ENCODE measurements at places on chromosomes 13 and 19. TPM values are rescaled to one million over a fixed set of nuclear protein-coding genes. Genes with fewer than 3 reads are reported as not detected.

Gene SLITRK5
- 0.50 TPM for total RNA-seq

Gene ZFP14
- total RNA-seq, result 4.7 TPM

Gene RAB3A
- 6.6 TPM for total RNA-seq

Gene C1QTNF9
- total RNA-seq, result 0.12 TPM

Gene CDX2
- not detected for total RNA-seq

Gene ZNF480
- total RNA-seq, result 16.8 TPM

Gene NRTN
- 2.0 TPM for total RNA-seq

Gene MCEMP1
- not detected for total RNA-seq

Gene BEST2
- not detected for total RNA-seq

Gene ZNF850
- 7.4 TPM for total RNA-seq

Gene RASAL3
- total RNA-seq, result 0.61 TPM

Gene PDE4A
- total RNA-seq, result 3.1 TPM

Gene VAV1
- total RNA-seq, result 5.0 TPM

Gene KLK6
- not detected for total RNA-seq

Gene FCER2
- total RNA-seq, result not detected

Gene CKM
- 0.78 TPM for total RNA-seq

Gene LINGO3
- total RNA-seq, result not detected

Gene CCDC61
- 7.6 TPM for total RNA-seq

GRCh38 chr19:6091771-6092291 is 18.5 kb downstream of the RFX2 start:
- DNase-seq, result no peak

DNA sequence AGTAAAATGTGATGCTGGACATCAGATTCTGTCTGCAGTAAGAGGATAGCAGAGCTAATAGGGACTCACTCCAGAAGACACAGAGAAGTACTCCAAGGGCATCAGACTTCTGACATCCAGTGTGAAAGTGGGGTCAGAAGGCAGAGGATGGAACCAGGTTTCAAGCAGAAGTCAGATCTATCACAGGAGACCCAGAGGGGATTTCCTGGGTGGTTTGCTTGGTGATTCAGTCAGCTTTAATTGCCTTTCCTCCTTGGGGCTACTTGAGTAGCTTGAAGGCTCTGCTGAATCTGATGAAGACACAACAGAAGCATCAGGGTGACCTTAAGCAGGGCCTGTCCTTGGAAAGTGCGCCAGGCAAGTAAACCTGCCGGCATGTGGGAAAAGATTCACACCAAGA is 300.6 kb downstream of the COG6 start:
- no peak for DNase-seq

GRCh38 chr13:76189882-76190519 is 553.9 kb downstream of the LMO7 start:
- peak; percentile 14 for DNase-seq

DNA sequence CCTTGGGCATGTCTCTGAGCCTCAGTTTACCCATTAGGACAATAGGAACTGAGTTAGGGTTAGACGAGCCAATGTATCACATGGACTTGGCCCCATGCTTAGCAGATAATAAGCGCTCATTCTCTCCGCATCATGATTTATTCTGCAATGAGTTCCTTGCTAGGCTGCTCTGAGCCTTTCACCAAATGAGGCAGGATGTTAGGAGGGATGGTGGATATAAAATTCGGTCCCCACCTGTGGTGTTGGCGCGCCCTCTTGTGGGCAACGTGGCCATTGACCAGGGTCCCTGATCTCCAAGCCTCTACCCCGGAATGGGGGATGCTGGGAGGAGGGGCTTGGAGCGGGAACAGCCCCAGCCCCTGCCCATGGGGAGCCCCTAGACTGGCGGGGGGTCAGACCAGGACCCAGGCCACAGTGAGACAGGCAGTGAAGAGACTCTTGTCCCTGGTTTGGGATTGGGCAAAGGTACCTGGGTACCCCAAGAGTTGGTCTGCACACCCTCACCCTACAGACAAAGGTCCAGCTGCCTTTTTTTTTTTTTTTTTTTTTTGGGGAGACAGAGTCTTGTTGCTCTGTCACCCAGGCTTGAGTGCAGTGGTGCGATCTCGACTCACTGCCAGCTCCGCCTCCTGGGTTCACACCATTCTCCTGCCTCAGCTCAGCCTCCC is 43.9 kb downstream of the CERS4 start:
- DNase-seq, result peak; percentile 73

DNA sequence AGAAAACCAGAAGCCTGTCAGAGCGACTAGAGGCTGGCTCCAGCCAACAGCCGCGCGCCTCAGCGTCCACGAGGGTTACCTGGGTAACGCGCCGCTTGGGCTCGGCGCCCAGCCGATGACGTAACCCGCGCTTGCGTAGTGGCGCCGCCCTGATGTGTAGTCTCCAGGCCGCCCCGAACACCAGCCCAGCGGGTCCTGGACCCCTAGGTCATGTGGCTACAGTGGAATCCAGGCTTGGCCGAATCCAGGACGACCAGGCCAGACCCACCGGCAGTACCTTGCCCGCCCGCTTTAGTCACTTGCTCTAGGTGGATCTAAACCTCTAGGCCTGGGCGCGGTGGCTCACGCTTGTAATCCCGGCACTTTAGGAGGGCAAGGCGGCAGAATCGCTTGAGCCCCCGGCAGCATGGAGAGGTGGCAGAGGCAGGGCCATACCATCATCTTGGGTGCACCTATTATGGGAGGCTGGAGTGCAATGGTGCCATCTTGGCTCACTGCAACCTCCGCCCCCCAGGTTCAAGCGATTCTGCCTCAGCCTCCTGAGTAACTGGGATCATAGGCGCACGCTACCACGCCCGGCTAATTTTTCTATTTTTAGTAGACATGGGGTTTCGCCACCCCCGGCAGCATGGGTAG is 7.2 kb upstream of the ZNF606 start:
- peak; percentile 80 for DNase-seq

- DNase-seq, result no peak
Measured at GRCh38 chr13:73535341-73535740, 476.5 kb downstream of the KLF5 start.

- DNase-seq, result no peak
Measured at GRCh38 chr19:31092274-31092673, 257.0 kb downstream of the TSHZ3 start.

DNA sequence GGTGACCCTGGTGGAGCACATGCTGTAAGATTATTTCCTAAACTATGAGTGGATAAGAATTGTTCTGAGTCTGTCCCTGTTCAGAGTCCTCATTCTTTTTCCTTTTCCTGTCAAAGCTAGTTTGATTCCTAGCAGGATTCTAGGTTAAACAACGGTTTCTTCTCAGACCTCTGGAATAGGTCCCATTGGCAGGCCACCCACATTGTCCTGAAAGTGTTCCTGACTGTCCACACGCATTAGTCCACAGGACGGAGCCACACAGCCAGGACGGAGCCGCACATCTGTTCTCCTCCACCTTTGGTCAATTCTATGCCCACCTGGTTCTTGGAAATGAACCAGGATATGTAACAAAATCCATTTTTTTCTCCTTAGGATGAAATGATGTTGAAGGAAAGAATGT is 46.1 kb downstream of the ANKRD10 start:
- DNase-seq, result no peak

DNA sequence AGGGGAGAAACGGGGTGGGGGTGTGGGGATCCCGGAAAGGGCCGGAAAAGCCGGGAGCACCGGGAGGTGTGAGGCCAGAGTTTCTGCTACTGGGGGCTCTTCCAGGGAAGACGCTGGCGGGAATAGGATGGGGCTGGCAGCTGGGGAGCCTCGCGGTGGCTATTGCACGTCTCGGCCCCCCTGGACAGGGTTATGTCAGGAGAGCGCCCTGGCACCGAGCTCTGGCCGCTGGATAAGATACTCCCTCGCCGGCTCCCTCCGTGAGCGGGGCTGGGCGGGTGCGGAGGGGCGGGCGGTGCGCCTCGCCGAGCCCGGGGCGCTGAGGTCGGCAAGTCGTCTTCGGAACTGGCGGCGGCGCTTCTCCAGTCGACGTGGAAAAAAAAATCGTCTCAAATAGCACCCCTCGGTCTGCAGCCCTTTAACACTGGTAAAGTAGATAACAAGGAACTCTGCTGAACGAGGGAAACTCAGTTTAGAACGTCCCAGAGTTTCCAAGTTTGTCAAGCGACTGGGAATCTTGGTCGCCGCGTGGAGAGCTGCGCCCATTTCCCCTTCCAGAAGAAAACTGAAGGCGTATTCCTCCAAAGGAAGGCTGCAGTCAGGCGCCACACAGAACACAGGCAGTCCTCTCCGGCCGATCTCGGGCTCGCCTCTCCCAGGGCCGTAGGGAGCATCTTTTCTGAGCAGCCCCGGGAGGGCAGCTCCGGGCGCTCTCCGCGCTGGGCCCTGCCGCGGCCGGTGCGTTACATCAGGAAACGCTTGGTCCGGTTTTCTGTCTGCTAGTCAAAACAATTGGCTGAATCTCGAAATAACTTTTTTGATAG is 115.1 kb downstream of the KCNRG start:
- DNase-seq, result peak; percentile 28

- DNase-seq, result no peak
Measured at GRCh38 chr13:80751854-80752253, 410.9 kb upstream of the SPRY2 start.

GRCh38 chr13:93861818-93862217 is 617.7 kb downstream of the DCT start:
- no peak for DNase-seq

DNA sequence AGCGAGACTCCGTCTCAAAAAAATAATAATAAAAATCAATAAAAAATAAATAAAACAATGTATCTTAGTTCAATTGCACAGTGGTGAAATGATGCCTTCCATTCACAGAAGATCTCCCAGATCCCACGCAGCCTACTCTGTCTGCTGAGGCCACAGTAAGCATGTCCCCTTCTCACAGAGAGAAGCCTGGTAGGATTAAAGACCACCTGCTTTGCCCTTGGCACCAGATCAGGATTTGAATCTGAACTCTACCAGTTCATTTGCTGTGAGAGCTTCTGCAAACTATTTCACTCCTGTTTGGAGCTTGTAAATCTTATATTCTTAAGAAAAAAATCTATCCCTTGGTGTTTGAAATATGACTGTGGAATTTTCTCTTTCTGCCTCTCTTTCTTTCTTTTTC is 2.2 kb upstream of the SLC7A1 start:
- DNase-seq, result no peak

GRCh38 chr13:90420683-90421082 is 926.8 kb upstream of the MIR17HG start:
- no peak for DNase-seq

DNA sequence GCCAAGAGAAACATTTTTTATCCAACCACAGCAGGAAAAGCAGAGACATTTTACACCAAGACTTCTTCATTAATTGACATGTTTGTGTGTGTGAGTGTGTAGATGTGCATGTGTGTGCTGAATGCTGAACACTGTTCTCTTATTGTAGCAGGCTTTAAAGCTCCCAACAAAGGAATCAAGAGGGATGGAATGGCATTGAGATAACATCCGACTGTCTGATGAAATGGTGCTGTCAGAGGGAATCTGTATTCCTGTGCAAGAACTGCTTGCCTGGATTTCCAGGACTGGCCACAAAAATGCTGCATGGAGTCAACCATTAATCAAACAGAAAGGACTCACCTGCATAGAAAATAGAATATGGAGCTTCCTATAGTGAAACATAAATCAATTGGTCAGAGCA is 354.0 kb downstream of the UQCRFS1 start:
- DNase-seq, result no peak

DNA sequence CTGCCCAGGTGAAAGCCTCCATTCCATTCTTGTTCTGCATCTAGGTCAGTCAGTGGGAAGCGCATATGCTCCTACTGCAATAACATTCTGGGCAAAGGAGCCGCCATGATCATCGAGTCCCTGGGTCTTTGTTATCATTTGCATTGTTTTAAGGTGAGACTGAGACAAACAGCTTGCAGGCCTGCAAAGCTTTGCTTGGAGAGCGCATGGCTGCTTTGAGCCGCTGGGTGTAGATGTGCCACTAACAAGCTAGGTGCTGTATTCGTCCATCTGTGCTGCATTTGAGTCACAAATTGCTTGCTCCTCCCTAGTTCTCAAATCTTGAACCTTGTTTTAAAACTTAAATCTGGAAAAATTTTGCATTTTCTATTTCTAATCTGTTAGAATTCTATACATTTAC is 219.1 kb downstream of the LMO7 start:
- DNase-seq, result no peak

- DNase-seq, result no peak
Measured at GRCh38 chr13:36509369-36509768, 77.1 kb downstream of the CCNA1 start.

GRCh38 chr13:46468570-46469463 is 81.8 kb upstream of the RUBCNL start:
- DNase-seq, result no peak

DNA sequence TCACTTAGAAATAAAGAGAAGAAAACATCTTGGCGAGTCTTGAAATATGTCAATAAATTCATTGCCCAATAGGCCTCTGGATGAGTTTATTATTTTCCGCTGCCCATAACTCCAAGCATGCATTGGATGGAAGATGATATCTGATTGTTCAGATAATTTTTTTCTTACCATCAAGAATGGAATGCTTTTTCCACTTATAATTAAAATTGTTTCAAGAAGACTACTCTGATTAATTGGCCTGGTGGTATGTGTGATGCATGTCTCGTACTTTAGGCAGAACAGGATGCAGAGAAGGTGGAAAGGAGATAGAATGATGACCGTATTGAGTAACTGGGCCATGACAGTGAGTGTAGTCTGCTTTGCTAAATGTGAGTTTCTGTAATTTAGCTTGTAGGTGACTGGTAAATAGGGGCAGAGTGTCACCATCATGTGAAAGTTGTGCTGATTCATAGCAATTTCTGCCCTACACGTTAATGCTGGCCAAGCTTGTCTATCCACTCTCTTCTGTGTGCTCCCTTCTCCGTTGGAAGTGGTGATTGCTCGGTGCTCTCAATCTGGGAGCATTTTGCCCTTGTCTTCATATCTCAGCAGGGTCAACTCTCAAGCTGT is 13.5 kb upstream of the SPATA13 start:
- DNase-seq, result no peak

GRCh38 chr13:80250213-80250810 is 90.6 kb downstream of the SPRY2 start:
- no peak for DNase-seq

DNA sequence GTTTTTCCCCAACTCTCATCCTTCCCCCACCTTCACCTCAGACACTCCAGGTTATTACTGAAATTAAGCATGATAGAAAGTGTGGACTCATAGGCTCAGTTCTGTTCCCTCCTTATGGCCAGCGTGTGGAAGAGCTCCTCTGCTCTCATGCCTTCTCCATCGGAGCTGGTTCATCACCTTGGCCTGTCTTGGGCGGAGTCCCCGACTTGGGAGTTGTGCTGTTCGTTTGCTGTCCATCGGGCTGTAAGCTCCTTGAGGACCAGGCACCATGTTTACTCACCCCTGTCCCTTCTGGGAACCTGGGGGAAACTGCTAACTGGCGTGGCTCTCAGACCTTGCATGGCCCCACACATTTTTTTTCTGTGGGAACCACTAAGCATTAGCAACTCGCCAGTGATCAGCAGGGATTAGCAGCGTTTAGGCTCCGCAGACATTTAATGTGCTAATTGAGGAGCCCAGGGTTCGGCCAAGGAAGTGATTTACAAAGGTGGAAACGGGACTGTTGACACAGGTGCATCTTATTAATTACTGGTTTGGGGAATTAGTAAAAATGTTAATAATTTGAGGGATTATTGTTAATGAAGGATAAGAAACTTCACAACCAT is 123.8 kb downstream of the TM9SF2 start:
- DNase-seq, result no peak

GRCh38 chr13:38862443-38862842 is 128.2 kb downstream of the STOML3 start:
- DNase-seq, result no peak

- DNase-seq, result no peak
Measured at GRCh38 chr13:109494925-109495369, 291.4 kb downstream of the IRS2 start.

Measured in ovary (tissue), 10 donors.